Foreskin fibroblast (primary cell): ENCODE measurements at places on chromosomes 4 and X.

- DNase-seq: peak; percentile 76
Measured at GRCh38 chr4:94976371-94977011, 218.7 kb downstream of the BMPR1B start.

GRCh38 chrX:153623310-153624029, 23.5 kb upstream of the DUSP9 start:
- no peak for DNase-seq

DNA sequence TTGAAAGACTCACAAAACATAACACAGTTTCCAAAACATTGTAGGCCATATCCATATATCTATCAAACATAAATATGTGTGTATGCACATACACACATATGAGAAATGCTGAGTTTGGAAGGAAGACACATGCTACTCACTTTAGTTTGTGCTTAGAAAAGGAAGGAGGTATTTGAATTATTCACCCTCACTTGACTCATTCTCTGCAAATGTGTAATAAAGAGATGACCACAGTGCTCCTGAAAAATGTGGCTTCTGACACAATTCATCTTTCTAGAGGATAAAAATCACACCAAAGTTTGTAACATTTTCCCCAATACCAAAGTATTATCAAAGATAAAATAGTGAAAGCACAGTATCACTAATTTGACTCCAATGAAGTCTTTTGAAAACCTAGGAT, 950.1 kb downstream of the FAT4 start:
- peak; percentile 29 for DNase-seq

DNA sequence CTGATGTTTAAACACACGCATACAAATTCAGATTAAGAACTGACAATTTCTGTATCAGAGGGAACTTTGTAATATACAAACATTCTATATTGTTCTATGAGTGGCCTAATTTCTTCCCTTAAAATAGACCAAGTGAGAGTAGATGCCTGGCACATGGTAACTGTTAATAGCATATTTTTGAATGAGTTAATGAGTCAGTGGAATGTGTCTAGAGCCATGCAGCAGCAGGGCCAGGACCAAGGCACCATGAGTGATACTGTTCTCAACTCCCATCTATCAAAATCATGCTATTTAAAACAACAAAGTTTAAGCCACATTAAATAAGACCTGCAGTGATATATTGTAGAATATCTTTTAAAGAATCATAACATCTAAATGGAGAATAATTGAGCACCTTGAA, 98.3 kb downstream of the ARHGAP24 start:
- DNase-seq: no peak

DNA sequence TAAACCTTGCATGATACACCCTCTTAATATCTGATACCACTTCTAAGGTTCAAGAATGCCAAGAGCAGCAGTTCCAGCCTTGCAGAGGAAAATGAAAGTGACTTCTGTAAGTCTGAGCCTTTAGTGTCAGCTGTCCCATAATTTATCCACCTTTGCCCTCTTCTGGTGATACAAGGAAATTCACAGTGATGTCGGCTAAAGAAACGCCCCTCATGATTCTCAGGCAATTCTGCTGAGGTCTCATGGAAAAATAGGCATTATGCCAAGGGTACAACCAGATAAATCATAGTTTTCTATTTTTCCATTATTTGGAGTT, 172.2 kb upstream of the CXCL13 start:
- no peak for DNase-seq

- DNase-seq: no peak
Measured at GRCh38 chr4:10016169-10016568, 5.1 kb downstream of the SLC2A9 start.

DNA sequence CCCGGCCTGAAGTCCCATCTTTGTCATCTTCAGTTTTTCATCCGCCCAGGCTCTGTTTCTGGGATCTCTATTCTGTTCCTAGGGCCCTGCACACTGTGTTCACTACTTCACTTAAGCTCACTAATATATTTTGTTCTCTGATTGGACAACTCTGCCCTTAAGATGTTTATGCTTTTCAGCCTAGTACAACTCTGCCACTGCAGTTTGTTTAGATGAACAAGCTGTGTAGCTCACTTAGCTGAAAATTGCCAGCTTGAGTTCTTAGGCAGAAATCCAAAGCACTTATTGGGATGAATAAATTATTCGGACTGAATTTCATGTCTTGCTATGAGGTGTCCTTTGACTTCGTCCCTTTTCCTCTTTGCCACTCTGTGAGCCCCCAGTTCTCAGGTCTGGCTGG, 60.8 kb downstream of the NYX start:
- DNase-seq: no peak

- no peak for DNase-seq
Measured at GRCh38 chr4:4524364-4524763, 17.5 kb downstream of the STX18 start.

GRCh38 chrX:74550295-74550802, 64.1 kb downstream of the RLIM start:
- peak; percentile 82 for DNase-seq

GRCh38 chrX:31331928-31332327, 260.1 kb upstream of the FTHL17 start:
- DNase-seq: no peak
